ENCODE measurements at places on chromosomes 13 and 19.

DNA sequence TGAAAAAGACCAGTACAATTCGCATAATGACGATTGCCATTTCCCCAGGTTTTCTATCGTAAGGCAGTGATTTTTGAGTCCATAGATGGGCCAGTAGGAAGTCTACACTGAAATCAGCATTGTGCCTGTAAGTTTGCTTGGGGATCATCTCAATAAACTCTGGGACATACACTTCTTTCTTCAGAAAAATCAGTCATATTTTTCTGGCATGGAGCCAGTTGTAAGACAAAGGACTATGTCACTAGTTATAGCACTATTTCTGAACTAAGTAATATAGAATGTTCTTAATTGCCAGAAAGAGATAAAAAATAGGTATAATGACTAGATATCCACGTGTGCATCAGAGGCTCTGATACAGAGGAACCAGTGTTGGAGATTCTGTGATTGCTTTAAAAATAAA lies 243.5 kb downstream of the LMO7 start:
- DNase-seq = peak; percentile 15

GRCh38 chr13:40341096-40341471 lies 325.4 kb downstream of the FOXO1 start:
- no peak for DNase-seq

GRCh38 chr13:113963376-113963775 lies 10.5 kb downstream of the C13orf46 start:
- DNase-seq = no peak

GRCh38 chr13:103941506-103942140 lies 875.4 kb upstream of the SLC10A2 start:
- DNase-seq = no peak

- no peak for DNase-seq
Observed at GRCh38 chr13:36385489-36385888, 39.3 kb upstream of the SPART start.

- DNase-seq = no peak
Observed at GRCh38 chr19:29793116-29793727, 18.6 kb upstream of the CCNE1 start.

GRCh38 chr13:73608157-73608516 lies 526.1 kb downstream of the KLF12 start:
- no peak for DNase-seq

GRCh38 chr13:42102961-42103865 lies 54.8 kb downstream of the DGKH start:
- DNase-seq = no peak

GRCh38 chr13:26473571-26474230 lies 83.8 kb upstream of the WASF3 start:
- no peak for DNase-seq

- peak; percentile 70 for DNase-seq
Observed at GRCh38 chr19:39038098-39038497, 5.7 kb upstream of the FBXO27 start.

GRCh38 chr13:25848812-25849745 lies 202.7 kb downstream of the SHISA2 start:
- DNase-seq = no peak
